ENCODE measurements at places on chromosomes 6 and 20.

DNA sequence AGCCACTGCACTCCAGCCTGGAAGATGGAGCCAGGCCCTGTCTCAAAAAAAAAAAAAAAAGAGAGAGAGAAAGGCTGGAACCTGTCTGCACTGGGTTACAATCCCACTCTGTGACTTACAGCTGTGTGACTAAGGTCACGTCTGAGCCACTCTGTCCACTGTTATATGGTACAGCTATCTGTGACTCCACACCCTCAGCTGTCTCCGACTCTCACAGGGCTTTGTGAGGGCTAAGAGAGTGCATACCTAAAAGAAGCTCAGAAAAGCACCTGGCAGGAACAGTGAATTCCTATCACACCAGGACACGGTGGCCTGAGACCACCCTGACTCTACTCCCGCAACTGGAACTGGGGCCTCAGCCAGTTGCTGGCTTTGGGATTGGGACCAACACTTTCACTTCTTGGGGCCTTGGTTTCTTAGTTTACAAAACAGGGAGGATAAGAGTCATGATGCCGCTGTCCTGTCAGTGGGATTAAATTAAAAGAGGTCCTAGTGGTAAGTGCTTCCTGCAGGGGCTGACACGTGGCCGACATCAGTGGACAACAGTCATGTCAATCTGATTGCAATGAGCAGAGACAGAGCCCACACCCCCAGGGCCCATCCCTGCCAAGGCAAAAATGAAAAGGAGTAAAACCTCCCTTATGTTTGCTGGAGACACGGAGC, 5.7 kb upstream of the CD93 start:
- DNase-seq = no peak

DNA sequence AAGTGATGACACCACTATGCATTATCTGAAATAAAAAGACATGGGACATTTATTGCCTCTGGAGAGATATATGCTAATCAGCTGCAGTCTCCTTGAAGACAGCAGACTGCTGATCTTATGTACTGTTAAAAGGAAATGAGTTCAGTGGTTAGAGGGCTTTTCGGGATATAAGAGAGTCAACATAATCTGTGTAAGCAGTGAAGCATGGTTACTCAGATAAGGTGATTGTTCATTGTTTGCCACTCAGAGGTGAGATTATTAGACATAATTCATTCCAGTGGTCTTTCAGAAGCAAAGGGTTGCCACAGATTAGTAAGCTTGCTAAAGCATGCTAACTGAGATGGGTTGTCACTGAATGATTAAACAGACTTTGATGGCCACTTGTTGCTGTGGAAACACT, 1450.7 kb upstream of the ADGRB3 start:
- DNase-seq = no peak

DNA sequence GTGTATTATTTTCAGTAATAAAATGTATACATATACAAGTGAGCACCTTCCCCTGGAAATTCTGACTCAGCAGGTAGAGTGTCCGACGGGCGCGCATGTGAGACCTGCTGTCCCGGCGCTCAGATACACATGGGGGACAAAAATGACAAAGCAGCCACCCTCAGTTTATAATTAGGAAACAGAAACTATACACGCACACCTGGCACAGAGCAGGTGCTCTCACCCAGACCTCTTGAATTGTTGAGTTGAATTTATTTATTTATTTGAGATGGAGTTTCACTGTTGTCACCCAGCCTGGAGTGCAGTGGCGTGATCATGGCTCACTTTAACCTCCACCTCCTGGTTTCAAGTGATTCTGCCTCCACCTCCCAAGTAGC, 180.4 kb downstream of the ZDHHC14 start:
- DNase-seq = no peak

DNA sequence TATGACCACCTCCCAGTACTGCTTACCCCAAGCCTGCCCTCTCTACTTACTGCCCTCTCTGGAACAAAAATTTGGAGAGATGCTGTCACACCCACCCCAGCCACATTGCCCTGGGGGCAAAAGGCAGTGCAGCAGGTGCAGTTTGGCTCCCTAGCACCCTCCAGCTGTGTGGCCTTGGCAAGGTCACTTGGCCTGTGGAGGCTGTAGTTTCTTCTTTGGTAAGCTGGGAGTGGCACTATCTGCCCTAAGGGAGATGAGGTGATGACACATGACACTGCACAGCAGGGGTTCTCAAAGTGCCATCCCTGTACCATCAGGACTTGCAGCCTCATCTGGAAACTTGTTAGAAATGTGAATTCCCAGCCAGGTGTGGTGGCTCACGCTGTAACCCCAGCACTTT, 44.8 kb downstream of the TAF8 start:
- DNase-seq = no peak

DNA sequence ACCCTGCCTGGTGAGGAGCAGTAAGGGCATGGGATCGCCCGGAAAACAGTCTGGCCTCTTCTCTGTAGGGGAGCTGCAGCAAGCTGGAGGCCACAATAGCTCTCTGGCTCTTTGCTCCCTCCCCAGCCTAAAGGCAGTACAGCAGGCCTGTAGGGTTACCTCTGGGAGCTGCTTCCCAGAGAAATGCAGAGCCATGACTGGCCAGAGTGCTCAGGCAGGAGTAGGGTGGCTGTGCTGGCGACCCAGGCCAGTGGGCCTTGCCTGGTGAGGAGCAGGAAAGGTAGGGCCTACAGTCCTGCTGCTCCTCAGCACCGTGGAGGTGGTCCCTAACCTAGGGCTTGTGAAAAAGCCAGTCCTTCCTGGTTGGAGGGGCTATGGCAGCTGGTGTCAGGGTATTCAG, 129.9 kb upstream of the CHD6 start:
- DNase-seq = no peak

GRCh38 chr6:12570461-12571030, 146.0 kb upstream of the PHACTR1 start:
- DNase-seq = no peak

- DNase-seq = no peak
Observed at GRCh38 chr20:43658069-43658722, 8.7 kb upstream of the MYBL2 start.

DNA sequence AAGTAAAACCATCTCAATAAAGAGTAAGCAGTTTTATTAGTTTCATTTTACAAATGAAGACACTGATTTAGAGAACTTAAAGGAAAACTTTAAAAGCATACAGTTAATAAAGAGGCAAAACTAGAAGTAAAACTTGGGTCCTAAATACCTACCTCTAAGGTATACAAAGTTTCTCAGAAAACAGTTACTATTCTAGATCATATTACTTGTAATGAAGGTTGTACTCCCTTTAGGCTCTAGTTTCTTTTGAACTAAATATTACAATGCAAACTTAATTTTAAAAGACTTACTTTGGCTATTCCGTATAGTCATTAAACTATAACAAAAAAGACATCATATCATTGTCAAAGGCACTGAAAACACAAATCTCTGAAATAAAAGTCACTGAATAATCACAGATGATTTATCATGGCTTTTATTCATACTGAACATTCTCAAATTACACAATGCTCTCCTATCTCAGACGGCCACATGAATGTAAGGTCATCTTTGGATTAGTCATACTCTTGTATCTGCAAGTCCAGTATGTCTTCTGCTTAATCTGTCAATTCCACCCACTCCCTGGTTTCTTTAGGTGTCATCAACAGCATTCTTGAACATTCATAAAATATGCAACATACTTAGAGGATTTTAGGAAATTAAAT, 361.6 kb upstream of the RUNX2 start:
- no peak for DNase-seq
